ENCODE measurements at places on chromosomes 11 and 22.
A peak's percentile ranks its signal among the peaks of the same experiment; 100 is the strongest.

DNA sequence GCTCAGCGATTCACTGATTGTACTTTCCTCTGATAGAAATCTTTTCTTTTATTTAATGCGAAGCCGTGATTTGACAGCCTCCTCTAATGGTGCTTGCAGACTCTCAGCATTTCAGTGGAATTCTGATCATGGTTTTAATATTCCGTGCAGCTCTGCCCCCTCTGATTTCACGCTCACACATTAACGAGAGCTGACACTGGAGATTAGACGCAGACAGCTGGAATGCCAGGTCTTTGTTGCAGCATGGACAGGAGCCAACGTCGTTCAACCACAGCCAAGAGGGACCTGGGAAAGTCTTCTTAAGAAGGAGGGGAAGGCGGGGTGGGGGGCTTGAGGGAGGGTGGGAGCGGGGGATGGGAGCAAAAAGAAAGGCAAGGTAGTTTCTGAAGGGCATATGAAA is 186.4 kb downstream of the BLID start:
- no peak for DNase-seq

- DNase-seq: no peak
Observed at GRCh38 chr11:19276859-19277808, 36.4 kb upstream of the E2F8 start.

- DNase-seq: no peak
Observed at GRCh38 chr11:89583580-89583979, 92.4 kb upstream of the NOX4 start.

DNA sequence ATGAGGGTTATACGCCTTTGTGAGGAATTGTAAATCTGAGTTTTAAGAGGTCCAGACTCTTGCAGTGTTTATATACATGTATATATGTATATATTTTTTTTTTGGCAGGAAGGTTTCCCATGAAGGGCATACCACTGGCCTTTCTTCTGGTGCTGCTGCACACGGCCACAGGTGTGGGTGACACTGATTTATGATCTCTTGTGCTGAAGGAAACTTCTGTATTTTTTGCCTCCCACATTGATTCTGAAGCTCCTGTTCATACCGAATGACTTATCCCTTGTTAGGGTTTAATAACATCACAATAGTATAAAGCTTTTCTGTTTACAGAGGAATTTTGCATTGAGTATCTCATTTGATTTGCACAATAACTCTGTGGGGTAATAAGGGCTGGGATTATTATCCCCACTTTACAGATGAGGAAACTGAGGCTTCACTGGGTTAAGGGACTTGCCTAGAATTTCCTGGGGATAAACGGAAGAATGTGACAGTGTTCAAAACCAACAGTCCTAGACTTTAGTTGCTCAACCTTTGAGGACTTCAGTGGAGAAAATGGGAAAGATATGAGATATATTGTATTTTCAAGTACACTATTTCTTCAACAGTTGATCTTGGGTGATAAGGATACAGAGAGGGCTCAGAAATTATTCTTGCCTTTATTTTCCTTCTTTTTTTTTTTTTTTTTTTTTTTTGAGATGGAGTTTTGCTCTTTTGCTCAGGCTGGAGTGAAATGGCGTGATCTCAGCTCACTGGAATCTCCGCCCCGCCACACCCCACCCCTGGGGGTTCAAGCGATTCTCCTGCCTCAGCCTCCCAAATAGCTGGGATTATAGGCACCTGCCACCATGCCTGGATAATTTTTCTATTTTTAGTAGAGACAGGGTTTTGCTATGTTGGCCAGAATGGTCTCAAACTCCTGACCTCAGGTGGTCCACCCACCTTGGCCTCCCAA is 70.1 kb downstream of the MICAL2 start:
- no peak for DNase-seq

- no peak for DNase-seq
Observed at GRCh38 chr11:78954261-78954660, 379.6 kb upstream of the NARS2 start.

- peak; percentile 72 for DNase-seq
Observed at GRCh38 chr22:50620593-50621355, 7.2 kb downstream of the ARSA start.

DNA sequence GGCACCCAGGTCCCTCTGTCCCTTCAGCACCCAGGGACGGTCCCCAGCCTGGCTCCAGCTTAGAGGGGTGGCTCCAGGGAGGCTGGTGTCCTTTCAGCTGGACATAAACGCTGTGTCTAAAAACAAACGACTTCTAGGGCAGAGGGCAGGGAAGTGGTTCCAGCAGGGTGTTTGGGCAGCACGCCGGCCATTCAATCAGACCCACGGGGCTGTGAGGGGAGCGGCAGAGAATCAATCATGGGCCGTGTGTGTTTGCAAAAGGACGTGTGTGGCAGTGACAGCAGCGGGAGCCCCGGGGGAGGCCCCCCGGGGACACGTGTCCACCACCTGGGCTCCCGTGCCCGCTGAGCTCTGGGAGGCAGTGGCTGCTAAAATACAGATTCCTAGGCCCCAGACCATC is 127.7 kb downstream of the MN1 start:
- DNase-seq: no peak

GRCh38 chr11:69447786-69448185 is 33.7 kb upstream of the LINC01488 start:
- DNase-seq: no peak

- no peak for DNase-seq
Observed at GRCh38 chr11:115990004-115990447, 485.8 kb upstream of the CADM1 start.

GRCh38 chr11:33642461-33643166 is 58.0 kb downstream of the C11orf91 start:
- no peak for DNase-seq

DNA sequence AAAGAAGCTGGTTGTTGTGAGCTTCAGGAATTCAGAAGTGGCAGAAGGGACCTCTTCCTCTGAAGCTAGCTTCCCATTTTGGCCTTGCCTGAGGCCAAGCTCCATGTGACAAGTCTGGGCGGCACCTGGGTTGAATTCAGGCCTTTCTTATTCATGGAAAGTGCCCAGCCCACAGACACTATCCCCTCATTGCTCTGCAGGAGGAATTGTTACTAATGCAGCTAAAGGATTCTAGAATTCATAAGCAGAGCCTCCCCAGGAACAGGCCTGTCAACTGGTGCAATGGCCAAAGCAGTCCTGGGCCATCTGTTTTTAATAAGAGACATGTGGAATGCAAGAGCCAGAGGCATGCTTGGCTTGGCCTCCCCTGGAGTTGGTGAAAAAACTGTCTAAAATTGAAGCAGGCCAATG is 71.4 kb downstream of the SLC1A2 start:
- DNase-seq: no peak

DNA sequence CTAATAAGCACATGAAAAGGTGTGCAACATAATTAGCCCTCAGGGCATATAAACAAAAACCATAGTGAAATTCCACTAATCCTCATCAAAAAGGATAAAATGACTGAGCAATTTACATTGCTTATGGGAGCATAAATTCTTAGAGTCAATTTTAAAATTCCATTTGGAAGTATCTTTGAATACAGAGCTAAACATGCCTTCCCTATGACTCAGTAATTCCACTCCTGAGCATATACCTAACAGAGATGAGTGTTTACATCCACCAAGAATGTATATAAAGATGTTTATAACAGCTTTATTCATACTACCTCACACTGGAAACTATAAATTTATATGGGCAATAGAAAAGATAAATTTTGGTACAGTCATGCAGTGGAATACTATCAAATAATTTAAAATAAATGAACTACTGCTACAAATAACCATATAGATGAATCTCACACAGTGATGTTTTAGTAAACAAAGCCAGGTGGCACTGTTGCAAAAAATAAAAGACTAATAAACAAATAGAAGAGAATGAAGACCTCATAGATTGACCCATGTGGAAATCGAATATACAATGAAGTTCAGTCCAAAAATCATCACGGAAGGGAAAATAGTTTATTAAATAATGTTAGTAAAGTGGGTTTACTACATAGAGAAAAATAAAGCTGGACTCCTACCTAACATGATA is 8.2 kb upstream of the OR2D2 start:
- DNase-seq: no peak

DNA sequence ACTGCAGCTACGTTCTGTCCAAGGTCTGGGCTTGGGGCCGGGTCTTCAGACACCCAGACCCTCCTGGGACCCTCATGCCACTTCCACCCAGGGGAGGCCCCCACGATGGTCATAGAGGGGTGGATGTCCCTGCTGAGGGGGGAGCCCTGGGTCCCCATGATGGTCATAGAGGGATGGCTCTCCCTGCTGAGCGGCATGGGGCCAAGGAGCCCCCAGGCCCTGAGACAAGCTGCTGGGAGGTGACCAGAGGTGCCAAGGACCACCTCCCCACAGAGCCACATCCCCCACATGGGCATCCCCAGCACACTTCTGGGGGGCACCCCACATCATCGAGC is 7.2 kb downstream of the MUC5B start:
- no peak for DNase-seq

- DNase-seq: no peak
Observed at GRCh38 chr22:31929167-31929930, 15.0 kb upstream of the YWHAH start.

DNA sequence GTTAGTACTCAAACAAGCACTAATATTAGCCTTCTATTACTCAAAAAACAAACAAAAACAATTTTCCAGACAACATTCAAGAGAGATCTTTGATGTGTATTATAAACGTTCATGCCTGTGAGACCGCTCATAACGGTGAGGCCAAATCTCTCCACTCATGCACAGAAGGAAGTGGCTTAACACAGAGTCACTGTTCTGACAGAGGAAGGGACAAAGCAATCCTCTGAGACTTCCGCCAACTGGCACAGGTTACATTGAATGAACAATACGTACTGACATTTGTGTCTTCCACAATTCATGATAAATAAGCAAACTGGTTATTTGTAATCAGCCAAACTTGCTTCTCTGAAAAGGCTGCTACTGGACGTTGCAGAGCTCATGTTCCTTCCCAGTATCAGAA is 30.5 kb downstream of the CHKA start:
- DNase-seq: no peak

DNA sequence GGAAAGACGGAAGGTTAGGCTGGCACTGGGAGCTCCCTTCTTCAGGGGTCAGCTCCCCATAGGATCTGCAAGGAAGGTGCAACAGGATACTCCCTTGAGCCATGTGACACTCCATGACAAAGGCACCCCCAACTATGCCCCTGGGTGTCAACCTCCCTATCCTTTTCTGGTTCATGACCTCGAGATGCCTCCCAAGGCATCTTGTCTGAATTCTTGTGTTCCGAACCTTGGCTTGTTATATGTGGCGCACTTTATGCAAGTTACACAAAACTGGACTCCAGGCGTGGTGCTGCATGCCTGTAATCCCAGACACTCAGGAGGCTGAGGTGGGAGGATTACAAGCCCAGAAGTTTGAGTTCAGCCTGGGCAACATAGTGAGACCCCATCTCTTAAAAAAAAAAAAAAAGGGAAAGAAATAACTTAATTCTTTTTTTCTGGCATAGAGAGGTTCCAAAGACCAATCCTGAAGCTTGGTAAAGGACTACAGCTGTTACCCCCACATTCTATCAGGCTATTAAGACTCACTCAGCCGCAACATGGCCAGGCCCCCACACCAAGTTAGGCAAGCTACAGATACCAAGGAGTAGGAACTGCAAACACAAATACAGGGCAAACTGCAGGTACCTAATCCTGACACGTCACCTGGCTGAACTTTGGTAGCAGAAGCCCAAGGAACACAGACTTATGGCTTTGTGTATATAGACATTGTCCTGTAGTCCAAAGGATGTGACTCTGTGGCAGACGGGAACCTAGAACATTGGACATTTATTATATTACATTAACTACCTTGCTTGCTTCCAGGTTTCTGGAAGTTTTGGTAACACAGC is 1.4 kb downstream of the C11orf24 start:
- no peak for DNase-seq

DNA sequence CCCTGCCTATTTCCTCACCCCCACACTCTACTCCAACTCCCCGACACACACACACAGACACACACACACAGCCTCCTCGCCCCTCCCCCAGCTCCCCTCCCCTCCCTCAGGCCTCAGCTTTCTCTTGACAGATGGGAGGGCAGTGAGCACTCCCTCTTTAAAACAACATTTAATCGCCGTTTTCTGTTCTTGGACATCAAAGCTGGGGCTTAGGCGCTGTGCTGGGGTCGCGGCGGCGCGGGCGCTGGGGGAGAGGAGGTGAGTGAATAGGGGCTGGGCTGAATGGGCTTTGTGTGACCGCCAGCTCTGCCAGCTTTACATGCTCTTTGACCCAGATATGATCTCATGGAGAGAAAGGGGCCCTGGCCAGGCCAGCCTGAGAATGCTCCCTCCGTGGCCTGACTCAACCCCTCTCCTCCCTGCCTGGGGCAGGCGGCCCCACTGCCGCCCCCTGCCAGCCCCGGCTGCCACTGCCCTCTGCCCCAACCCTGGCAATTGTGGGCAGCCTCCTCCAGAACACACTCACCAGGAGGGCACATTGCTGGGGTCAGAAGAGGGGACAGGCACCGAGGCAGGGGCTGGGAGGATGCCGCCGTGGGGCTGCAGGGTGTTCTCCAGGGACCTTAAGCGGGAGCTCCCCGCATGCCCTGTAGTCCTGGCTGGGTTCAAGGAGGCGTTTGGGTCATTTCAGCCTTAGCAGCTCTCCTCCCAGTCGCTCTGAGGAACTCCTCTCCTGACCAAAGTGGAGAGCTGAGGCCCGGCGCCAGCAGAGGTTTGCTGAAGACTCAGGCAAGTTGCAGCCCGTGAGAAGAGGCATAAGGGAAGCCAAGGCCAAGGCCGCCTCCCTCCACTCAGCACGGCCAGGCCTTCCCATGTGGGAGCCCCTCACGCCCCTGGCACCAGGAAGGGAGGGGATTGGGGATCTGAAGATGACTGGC is 38.3 kb upstream of the NNMT start:
- no peak for DNase-seq

DNA sequence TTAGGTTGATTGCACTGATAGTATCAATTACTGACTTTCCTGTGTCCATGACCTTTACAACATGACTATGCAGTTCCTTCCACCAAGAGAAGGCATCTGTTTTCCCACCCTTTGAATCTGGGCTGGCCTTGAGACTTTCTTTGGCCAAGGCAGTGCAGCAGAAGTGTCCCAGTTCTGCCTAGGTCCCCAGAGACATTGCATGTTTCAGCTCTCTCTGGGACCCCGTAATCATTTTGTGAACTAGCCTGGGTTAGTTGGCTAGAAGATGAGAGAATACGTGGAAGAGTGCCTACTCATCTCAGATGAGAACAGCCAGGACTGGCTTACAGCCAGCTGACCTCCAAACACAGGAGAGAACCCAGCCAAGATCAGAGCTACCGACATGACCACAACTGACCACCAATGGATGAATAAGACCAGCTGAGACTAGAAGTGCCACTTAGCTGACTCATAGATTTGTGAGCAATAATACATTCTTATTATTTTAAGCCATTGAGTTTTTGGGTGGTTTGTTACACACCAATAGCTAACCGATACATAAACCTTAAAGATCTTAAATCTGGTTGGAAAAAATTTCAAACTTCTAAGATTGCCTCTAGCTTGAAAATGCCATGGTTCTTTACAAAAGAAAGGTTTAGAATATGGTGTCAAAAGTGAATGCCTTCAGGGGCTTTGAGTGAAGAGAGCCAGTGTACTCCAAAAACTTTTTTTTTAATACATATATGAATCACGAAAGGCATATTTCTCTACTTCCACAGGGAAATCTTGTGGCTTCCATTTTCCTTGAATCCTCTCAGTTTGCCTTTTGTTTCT is 145.2 kb downstream of the FBXO7 start:
- DNase-seq: no peak
